ENCODE measurements at places on chromosomes 6 and 20.

- peak; percentile 48 for DNase-seq
Observed at GRCh38 chr6:36984581-36985416, 1.2 kb downstream of the MTCH1 start.

- no peak for DNase-seq
Observed at GRCh38 chr20:1964659-1965405, 29.0 kb downstream of the PDYN start.

- no peak for DNase-seq
Observed at GRCh38 chr6:33692078-33692759, 19.3 kb downstream of the UQCC2 start.

DNA sequence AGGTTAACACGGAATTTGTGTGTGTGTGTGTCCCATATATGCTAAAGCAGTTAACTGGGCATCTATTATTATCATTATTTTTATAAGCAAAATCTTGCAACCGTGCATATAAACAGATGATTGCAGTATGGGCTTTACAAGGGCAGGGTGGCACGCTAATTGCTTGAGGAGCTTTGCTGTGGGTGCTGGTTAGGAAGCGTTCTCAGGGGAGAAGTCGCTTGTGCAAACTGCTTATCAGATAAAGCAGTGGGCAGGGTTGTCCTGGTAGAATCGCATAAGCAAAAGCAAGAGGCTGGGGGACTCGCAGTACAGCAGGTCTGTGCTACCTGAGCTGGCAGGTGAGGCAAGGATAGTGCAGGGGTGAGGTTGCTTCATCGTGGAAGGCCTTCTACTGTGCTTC lies 9.7 kb upstream of the CCN6 start:
- DNase-seq, result no peak

DNA sequence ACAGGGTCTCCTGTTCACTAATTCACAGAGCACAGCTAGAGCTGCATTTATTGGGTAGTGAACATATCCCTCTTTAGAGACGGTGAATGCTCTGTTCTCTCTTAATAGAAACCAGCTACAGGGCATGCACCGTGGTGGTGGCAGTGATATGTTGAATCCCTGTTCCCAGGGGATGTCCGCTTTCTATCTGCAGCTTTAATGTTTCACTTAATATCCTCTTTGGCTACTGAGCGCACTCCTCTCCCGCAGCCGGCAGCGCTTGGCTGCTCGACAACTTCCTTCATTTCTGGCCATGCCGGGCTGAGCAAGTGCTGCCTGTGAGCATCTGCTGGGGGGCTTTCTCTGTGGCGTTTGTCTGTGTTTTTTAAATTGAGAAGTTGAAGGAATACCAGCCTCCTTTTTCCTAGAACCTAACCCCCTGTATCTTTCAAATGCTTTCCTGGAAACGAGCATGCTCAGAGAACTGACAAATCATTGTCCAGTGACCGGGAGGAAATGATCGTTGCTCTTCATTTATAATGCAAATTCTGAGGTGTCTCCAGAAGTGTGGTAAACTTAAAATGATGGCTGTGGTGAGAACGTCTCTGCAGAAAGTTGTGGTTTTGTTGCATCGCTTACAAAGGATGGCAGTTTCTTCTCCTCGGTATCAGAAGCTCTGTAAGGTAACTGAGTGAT lies 297.9 kb downstream of the UTRN start:
- DNase-seq, result peak; percentile 6

DNA sequence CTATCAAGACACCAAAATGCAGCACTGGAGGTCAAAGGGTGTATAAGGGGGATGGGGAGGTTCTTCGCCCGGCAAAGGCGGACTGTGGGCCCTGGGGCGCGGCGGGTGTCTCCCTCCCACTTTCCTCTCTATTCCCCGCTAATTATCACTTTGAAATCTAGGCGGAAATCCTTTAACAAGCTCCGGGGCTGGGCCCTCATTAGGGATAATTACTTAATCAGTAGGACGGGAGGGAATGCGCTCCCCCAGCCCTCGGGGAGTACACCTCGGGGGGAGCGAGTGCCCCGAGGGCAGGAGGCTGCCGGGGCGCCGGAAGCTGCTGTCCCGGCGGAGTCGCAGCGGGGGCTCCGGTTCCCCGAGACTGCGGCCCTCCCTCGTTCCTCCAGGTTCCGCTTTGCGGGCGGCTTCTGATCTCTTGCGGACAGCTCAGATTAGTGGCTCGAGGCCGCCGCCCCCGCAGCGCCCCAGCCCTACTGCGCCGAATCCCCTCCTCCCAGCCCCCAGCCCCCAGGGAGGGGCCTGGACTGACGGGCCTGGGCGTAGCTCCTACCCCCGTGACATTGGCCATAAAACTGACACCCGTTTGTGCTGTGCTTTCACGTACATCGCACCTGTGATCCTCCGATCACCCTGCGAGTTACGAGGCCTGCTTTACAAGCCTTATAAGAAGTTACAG lies 14.7 kb downstream of the MUCL3 start:
- DNase-seq, result peak; percentile 55

GRCh38 chr20:61815678-61816077 lies 250.0 kb downstream of the TAF4 start:
- DNase-seq, result no peak

GRCh38 chr6:15518057-15518456 lies 144.8 kb downstream of the DTNBP1 start:
- no peak for DNase-seq

- DNase-seq, result no peak
Observed at GRCh38 chr6:23218751-23219150, 649.4 kb downstream of the HDGFL1 start.

- DNase-seq, result no peak
Observed at GRCh38 chr6:131967948-131968347, 16.8 kb upstream of the CCN2 start.

- DNase-seq, result no peak
Observed at GRCh38 chr6:22250486-22250885, 46.4 kb downstream of the PRL start.

GRCh38 chr20:50243610-50244351 lies 53.2 kb downstream of the CEBPB start:
- DNase-seq, result no peak

DNA sequence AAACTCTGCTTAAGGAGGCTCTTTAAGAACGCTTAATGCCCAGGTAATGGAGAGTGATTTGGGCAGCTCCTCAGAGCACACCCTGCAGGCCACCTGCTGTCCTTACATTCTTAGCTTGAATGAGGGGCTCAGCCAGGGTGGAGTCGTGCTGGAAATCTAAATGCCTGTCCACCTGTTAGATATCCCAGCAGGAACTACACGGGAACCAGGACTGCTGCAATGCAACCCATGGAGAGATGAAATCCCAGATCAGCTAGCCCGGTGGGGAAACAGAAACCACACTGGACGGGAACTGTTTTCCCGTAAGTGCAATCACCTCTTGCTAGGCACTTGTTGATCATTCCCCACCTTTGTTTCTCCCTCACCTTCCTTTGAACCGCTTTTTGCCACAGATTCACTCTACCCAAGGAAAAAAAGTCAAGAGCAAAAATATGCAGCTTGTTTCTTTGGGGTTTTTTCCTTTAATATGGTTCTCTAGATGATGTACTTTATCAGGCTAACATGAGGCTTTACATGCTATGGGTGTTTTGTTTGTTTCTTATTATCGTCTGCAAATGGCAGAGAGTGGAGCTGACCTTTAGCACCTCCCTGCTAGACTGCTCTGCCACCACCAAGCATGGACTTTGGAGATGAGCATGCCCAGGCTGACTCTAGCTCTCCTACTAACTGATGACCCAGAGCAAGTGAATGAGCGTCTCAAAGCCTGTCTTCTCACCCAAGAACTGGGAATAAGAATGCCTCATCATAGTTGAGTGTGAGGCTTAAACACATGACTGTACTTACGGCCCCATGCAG lies 125.9 kb upstream of the TNFAIP3 start:
- no peak for DNase-seq

DNA sequence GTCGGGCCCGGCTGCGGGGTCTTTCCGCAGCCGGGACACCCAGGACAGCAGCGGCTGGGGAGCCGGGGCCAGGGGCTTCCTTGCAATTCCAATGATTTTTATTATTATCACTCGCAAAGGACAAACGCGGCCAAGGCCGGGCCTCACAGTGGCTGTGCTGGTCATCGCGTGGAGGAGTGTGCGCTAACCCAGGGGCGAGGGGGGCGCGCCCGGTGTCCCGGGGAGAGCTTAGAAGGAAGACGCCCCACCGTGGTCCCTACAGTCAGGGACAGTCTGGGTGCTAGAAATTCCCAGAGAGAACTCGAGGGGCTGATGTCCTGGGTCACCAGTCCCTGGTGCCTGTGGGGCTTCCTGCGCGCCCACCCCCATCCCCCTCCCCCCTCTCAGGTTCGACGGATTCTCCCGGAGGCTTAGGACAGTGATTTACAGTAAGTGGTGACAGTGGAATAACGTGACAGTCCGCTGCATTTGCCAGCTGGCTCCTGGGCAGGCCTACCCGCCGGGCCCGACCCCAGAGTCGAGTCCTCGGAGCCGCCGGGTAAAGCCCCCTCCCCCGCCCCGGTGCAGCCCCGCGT lies 9.5 kb downstream of the FOXC1 start:
- DNase-seq, result no peak

GRCh38 chr6:13072686-13073347 lies 255.5 kb downstream of the TBC1D7 start:
- DNase-seq, result no peak

DNA sequence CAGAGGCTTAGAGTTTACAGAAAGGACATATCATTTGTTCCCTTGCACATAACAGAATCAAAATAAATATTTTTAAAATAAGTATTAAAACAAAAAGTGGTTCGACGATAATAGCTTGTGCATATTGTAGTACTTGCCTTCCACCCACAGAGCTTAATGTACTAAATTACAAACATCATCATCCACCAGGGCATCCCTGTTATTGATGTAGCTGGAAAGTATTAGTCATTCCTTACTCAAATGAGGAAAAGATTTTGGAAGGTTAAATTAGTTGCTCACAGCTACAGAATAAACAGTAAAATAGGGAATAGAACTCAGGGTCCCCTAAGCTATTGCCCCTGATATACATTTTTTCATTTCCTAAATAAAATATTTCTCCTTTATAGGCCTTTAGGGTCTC lies 150.3 kb downstream of the PTPRK start:
- DNase-seq, result no peak

- no peak for DNase-seq
Observed at GRCh38 chr6:34115403-34115795, 30.5 kb downstream of the GRM4 start.

DNA sequence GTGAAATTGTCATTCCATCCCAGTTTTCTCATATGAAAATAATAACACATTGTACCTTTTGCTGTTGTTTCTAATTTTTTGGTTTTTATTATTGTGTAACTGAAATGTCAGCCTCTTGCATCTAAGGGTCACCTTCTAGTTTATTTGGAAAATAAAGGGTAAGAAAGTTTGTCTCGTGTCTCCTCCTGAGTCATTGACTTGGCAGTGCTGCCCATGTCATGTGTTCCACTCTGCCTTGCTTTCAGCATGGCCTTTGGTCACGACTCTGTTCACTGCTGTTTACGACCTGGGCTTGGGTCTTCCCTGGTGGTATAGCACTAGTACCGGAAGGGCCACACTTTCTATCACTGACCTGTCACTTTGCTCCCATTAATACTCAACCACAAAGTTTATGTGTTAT lies 171.4 kb upstream of the RSPO3 start:
- DNase-seq, result no peak

- no peak for DNase-seq
Observed at GRCh38 chr6:114581293-114581692, 238.5 kb upstream of the HS3ST5 start.

Measured in T-helper 1 cell (primary cell).